MV-4-11 (cell line): ENCODE measurements at places on chromosomes 13 and 19.

DNA sequence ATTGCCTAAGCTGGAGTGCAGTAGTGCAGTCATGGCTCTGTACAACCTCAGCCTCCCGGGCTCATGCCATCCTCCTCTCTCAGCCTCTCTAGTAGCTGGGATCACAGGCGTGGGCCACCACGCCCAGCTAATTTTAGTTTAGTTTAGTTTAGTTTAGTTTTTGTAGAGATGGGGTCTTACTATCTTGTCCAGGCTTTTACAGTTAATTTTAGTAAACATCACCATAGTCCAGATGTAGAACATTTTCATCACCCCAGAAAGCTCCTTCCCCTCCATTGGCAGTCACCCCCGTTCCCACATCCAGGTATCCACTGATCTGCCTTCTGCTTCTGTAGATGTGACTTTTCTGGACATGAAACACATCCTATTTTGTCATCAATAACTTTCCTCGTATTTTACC is 41.1 kb downstream of the DNM2 start:
- DNase-seq = no peak

DNA sequence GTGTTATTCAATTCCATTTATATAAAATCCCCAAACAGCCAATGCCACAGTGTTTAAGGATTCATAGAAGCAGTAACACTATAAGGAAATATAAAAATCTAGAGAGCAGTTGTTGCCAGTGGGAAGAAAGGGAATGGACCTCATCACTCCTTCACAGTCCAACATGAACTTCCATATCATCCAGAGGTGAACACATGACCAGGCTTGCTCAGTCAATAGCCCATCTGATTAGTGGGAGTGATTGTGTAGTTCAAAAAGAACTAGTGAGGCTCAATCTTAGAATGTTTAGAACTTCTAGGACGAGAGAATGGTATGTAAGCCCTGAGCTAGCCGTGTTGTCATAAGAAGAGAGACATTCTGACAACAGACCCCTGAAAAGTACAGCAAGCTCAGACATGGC is 314.1 kb downstream of the LIG4 start:
- no peak for DNase-seq

DNA sequence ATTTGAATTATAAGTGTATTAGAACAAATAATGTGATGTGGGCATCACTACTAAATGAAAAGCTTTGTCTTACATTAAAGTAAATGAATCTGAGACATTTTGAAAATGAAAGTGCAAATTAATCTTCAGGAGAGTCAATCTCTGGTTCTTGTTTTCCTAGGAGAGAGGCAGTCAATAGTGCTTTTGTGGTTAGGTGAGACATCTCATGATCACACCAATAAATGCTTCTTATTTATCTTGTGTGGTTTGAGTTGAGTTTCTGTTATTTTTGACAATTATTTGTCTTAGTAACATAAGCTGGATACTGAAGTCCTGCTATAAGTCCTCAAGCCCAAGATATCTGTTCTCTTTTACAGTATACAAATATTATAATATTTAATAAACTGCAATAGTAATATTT is 1378.0 kb upstream of the PCDH9 start:
- no peak for DNase-seq

DNA sequence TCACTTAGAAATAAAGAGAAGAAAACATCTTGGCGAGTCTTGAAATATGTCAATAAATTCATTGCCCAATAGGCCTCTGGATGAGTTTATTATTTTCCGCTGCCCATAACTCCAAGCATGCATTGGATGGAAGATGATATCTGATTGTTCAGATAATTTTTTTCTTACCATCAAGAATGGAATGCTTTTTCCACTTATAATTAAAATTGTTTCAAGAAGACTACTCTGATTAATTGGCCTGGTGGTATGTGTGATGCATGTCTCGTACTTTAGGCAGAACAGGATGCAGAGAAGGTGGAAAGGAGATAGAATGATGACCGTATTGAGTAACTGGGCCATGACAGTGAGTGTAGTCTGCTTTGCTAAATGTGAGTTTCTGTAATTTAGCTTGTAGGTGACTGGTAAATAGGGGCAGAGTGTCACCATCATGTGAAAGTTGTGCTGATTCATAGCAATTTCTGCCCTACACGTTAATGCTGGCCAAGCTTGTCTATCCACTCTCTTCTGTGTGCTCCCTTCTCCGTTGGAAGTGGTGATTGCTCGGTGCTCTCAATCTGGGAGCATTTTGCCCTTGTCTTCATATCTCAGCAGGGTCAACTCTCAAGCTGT is 13.5 kb upstream of the SPATA13 start:
- DNase-seq = no peak
